GF-D8 (cell line): ENCODE measurements at places on chromosomes 5 and 9.

DNA sequence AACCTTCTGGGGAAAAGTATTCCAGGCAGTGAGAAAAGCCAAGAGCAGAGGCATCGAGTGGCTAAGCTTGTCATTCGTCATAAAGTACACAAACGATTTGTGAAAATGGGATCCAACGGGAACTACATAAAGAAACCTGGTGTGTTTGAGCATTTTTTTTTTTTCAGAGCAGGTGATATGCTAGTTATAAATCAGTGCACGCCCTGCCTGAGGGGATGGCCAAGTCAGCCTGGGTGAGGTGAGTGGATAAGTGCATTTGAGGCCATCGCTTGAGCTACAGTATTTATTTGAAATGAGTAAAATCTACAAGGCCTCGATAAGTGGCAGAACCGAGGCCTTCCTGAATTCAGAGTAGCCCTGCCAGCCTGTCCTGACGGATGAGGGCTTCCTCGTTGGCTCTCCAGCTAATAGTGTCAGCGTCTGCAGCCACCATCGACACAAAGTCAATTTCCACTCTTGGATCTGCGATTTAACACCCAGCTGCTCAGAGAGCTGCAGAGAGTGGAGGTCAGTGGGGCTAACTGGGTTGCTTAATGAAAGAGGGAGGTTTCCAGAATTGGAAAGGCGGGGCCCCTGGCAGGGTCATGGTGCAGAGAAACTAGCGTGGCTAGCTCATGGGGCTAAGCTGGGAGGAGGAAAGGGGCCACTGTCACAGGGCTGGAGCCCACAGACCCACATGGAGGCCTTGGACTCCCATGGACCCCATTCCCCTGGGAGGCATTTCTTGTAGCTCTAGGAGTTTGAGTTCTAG, 27.3 kb downstream of the PPARGC1B start:
- no peak for DNase-seq

DNA sequence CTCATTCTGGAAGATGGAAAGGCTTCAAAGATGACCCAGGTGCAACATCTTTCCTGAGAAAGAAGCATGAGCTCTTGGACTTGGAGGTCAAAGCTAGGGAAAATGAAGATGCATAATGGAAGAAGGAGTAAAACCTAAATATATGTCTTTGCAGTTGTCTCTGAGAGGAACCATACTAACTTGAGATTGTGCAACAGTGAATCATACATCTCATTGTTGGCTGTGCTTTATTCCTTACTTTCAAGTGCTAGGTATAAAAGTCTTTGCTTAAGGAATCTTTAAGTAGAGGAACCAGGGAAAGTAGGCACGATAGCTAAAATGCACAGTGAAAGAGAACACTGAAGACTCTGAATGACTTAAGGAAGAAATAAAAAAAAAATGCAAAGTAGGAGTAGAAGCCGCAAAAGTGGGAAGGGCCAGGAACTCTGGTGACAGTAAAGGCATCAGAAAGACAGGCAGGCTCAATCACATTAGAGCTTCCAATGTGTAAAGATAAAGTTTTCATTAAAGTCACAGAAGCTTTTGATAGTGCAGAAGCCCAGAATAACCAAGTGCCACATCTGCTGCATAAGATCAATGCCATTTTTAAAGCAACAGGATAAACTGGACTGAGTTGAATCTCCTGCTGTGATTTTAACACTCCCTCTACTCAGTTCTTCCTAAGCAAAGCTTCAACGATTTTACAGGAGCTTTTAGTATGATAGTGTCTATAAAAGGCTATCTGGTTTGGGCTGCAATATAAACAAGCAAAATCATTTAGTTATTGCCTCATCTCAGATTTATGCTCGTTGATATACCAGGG, 432.3 kb upstream of the EDIL3 start:
- DNase-seq: no peak

GRCh38 chr5:56349461-56349860, 116.3 kb upstream of the ANKRD55 start:
- DNase-seq: no peak

- no peak for DNase-seq
Observed at GRCh38 chr9:79220251-79220650, 351.5 kb upstream of the TLE4 start.

GRCh38 chr9:13267743-13268142, 11.7 kb downstream of the MPDZ start:
- no peak for DNase-seq

GRCh38 chr9:91764661-91765060, 185.4 kb downstream of the ROR2 start:
- no peak for DNase-seq

- DNase-seq: no peak
Observed at GRCh38 chr9:96461336-96461735, 11.4 kb downstream of the HABP4 start.

DNA sequence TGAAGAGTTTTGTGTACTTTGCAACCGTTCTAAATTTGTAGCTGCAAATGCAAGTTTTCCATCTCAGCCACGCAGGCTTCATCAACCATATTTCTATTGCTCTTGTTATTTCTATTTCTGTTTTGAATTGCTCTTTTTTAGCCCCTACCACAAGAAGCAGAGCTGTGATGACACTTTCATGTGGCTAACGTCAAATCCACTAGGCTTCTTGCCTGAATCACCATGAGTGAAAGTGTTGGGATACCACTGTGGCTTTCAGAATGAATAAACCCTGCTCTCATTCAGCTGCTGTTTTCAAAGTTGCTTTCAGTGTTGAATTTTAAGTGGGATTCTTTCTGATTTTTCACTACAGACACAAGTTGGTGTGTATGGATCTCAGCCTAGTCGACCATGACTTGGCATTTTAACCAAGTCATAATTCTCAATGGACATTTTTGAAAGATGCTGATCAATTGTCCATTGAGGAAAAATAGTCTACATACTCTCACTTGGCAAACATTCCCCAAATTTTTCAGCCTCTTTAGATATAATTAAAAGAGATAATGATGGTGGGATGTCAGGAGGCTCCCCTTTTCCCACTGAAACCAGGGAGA, 41.0 kb upstream of the MTAP start:
- no peak for DNase-seq

GRCh38 chr5:73434461-73434860, 14.1 kb downstream of the FOXD1 start:
- no peak for DNase-seq

GRCh38 chr5:100852988-100853449, 50.1 kb downstream of the ST8SIA4 start:
- peak; percentile 36 for DNase-seq

GRCh38 chr5:128772356-128772755, 192.9 kb upstream of the SLC27A6 start:
- DNase-seq: no peak

DNA sequence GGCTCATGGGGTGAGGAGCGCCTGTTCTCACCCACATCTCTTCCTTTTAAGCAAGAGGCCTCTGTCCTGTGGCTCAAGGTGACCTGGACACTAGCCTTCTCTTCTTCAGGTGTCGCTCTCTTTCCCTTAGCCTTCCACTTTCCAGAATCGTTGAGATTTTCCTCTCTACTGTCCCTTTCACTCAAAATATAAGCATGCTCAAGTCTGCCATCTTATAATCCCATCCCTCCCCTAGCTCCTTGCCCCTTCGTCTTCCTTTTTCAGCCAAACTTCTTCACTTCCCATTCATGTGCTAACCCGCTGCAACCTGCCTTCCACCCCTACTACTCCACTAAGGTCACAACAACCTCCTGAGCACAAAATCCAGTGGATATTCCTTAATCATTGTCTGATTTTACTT, 13.1 kb downstream of the PTGR1 start:
- no peak for DNase-seq

GRCh38 chr5:10421896-10422691, 19.6 kb upstream of the ROPN1L start:
- peak; percentile 84 for DNase-seq

DNA sequence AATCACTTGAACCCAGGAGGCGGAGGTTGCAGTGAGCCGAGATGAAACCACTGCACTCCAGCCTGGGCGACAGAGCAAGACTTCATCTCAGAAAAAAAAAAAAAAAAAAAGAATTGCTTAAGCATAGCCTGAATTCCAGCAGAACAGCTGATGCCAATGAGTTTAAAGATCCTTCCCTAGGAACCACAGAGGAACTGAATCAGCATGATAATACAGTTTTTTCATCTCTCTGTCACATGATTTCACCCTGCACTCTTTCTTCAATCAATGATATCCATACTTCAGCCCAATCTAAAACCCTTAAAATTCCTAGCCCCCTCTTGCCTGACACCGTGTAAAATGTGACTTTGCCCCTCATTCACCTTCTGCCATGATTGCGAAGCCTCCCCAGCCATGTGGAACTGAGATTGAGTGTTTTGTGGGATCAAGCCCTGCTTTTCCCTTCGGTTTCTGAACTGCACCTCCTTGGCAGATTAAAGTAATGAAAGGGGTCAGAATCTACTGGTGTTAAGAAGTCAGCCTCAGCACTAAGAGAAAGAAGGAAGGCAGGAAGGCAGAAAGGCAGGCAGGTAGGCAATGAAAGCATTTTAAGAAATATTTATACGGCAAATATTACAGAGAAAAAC, 20.9 kb upstream of the DMXL1 start:
- DNase-seq: no peak

GRCh38 chr9:22102146-22103053, 93.3 kb upstream of the CDKN2B start:
- no peak for DNase-seq

DNA sequence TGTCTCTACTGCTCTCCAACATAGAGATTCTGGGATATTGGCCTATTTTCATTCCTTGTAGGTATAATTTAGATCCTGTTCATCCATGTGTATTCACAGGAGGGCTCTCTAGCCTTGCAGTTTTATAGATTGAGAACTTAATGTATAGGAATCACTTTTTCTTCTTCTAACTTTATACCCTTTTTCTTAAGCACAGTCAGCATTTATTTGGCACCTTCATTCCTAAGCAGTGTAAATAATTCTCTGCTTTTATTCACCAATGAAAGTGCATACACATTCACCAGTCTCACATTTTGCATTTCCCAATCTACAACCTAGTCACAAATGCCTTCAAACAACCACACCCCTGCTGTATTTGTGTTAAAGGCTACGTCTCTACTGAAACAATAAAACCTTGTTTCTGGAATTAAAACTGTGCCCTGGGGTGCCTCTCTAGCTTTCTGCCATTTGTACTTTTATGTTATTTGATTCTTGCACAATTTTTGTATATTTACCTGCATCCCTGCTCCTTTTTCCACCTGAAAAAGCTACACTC, 49.3 kb downstream of the NREP start:
- no peak for DNase-seq

DNA sequence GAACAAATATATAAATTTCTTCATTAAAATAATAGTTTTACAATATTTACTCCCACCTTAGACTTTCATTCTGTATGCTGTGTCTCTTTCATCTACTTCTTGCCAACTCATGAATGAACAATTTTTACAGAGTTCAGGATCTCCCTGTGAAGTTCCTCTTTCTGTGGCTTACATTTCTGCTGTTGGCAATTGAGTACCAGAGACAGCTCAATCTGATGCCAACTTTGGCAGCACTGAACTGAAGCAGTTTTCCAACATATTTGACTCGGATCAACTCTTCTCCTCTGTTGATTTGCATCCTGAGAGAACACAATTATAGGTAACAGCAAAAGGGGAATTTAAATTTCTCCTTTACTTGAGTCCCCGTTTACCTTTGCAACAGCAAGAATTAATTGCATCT, 1262.2 kb downstream of the EFNA5 start:
- no peak for DNase-seq

GRCh38 chr5:143059976-143060765, 290.0 kb downstream of the ARHGAP26 start:
- no peak for DNase-seq

DNA sequence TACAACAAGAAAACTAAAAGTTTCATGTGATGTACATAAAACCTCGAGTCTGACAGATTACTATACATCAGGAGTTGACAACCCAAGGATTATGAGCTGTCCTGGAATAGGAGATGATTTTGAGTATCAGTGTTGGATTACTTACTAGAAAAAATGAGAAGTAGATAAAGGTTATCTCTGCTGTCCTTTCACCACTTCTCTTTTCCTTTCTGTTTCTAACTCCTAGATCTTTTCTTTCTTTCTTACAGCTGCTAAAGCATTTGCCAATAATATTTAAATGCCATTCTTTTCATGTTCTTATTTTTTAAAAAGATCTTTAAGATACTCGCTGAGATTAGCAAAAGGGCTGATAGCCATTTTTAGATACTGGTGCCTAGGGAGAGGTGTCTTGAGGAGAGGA, 14.8 kb downstream of the RBM27 start:
- DNase-seq: peak; percentile 42

- DNase-seq: no peak
Observed at GRCh38 chr9:110249603-110250002, 6.7 kb downstream of the TXN start.

GRCh38 chr9:130988905-130989304, 20.1 kb upstream of the LAMC3 start:
- DNase-seq: no peak

GRCh38 chr9:110601098-110601497, 21.6 kb upstream of the SVEP1 start:
- DNase-seq: no peak

GRCh38 chr9:7150153-7150890, 392.5 kb downstream of the KDM4C start:
- DNase-seq: peak; percentile 78

GRCh38 chr9:115939065-115939765, 214.4 kb upstream of the PAPPA start:
- DNase-seq: no peak

GRCh38 chr5:151757233-151758140, 944 bp downstream of the ATOX1 start:
- DNase-seq: no peak

DNA sequence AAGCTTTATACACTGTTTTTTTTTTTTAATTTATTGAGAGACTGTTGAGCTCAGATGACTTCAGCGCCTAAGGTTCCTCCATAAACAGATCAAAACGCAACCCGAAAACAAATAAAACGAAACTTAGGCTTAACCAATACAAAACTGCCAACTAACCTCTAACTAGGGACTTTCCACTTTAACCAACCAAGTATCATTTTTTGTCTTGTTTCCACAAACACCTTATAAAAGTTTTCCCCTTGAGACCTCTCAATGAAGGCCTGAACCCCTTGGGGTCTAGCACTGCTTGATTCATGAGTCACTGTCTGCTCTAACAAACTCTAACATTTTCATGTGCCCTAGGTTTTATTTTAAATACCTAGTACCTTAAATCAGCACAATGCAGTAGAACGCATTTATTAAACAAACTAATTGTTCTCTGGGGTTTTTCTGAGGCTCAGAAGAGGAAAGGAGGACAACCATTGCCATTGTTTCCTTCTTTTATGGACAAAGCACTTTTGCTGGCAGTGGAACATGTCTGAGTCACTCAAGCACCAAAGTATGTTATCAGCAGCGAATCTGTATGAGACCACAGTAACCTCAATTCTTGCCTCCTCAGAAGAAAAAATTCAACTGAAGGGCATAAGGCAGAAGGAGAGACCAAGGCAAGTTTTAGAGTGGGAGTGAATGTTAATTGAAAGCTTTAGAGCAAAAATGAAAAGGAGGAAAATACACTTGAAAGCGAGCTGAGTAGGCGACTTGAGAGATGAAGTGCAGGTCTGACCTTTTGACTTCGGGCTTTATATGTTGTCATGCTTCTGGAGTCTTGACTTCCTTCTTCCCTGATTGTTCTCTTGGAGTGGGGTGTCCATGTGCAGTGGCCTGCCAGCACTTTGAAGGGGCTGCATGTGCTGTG, 97.7 kb upstream of the HCN1 start:
- no peak for DNase-seq

GRCh38 chr5:66144834-66145390, 812 bp downstream of the SREK1 start:
- DNase-seq: no peak
